ENCODE measurements at places on chromosomes 6 and 20.

GRCh38 chr6:47132724-47133123 lies 90.6 kb upstream of the ADGRF1 start:
- no peak for DNase-seq

- DNase-seq: no peak
These were observed 690 bp downstream of the GDAP1L1 start for GRCh38 chr20:44247586-44248409.

DNA sequence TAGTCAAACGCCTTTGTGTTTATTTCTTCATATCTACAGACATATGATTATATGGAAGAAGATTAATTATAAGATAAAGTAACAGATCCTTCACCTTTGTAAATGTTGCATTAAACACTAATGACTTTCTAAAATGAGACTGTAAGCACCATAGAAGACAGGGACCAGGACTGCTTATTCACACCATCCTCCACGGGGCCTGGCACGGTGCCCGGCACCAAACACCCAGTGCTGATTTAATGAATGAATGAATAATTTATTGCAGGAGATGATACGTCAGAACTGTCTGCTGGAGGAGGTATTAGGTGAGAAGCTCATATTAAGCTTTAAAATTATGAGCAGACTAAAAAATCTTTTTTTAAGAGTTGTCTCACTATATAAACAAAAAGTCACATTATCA lies 88.3 kb downstream of the SLX4IP start:
- no peak for DNase-seq

DNA sequence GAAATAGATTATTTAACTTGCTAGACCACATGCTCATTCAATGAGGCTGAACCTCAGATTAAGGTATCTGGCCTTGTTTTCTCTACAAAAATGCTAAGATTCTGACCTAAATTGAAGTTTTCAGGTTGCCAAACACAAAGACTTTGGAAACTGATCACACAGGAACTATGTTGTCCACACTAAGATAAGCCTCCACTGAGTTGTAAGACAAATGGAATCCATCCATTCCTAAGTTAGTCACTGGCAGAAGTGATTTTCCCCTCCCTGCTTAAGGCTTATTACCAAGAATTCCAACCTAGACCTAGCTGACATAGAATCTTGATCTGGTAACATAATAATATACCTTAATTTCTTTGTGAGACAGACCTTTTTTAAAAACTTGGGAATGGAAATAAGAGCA lies 608.1 kb downstream of the TENT5A start:
- DNase-seq: no peak

- DNase-seq: no peak
These were observed 15.8 kb downstream of the POM121L2 start for GRCh38 chr6:27296106-27296783.

DNA sequence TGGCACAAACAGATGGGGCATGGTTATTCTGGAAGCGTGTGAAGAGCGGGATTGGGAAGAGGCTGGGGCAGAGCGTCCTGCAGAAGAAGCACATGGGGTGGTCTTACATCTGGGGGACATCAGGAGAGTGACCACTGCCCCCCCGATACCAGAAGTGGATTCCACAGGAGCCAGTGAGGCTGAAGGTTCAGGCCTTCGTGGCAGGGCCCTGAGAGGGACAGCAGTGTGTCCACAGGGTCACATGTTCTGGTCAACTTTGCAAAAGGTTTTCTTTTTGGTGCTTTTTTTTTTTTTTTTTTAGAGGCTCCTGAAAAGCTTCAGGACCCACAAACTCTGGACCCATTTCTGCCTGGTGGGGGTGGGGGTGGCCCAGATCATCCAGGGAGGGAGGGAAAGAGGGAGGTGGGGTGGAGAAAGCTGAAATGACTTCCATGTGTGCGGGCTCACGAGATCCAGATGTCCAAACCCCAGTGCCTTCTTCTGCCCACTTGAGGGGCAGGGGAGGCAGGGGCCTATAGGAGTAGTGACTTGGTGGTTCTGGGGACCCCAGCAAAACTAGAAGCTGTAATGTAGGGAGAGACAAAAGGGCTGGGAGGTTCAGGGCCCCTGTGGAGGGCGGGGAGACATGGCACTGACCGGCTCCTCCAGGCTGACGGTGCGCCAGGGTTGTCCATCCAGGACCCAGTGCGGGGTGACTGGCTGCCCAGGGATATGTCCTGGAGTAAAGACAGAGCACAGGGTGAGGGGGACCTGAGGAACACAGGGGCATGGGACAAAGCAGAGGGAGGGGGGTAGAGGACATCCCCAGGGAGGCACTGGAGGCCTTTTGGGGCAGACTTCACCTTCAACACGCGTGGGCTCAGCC lies 2.7 kb downstream of the ADAM33 start:
- DNase-seq: no peak

- no peak for DNase-seq
These were observed 18.0 kb downstream of the PRPH2 start for GRCh38 chr6:42704251-42704936.

GRCh38 chr6:20198775-20199174 lies 13.5 kb downstream of the MBOAT1 start:
- no peak for DNase-seq

- no peak for DNase-seq
These were observed 5.9 kb upstream of the PTPN1 start for GRCh38 chr20:50504231-50504823.

DNA sequence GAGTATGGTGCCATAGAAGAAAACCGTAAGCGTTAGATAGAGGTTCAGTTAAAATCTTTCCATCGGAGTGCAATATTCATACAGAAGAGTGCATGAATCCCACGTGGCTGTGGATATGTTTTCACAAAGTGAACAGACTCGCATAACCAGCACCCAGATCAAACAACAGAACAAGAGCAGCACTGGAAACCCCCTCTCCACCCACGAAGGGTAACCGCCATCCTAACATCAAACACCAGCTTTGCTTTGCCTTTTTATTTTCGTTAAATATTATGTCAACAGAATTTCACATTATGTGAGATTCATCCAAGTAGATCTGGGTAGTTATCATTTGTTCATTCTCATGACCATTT lies 4.7 kb downstream of the GTSF1L start:
- DNase-seq: no peak

GRCh38 chr6:35088281-35089215 lies 52.6 kb downstream of the TCP11 start:
- DNase-seq: no peak

GRCh38 chr6:86331265-86331840 lies 606.0 kb upstream of the HTR1E start:
- DNase-seq: no peak

GRCh38 chr6:167336844-167337630 lies 12.2 kb downstream of the TTLL2 start:
- DNase-seq: no peak

- no peak for DNase-seq
These were observed 26.8 kb downstream of the MANBAL start for GRCh38 chr20:37316116-37316774.

GRCh38 chr20:4729265-4729664 lies 7.6 kb downstream of the PRND start:
- DNase-seq: no peak

GRCh38 chr6:158991017-158991723 lies 8.8 kb downstream of the RSPH3 start:
- DNase-seq: no peak

DNA sequence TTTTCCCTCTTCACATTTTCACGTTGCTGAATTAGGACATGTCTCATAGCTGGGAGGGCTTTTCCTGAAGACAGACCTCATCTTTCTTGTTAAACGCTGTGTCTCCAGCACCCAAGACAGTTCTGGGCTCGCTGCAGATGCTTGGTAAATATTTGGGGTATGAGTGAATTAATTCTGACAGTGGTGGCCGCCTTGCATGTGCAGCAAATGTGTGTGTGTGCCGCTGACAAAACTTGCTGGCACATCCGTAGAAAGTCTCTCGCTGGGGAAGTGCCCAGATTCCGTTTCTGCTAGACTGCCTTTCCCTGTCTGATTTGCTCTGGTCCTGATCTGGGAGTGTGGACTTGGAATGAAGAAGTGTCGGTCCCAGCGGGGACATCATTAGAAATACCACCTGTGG lies 48.2 kb upstream of the ZNFX1 start:
- no peak for DNase-seq

- DNase-seq: no peak
These were observed 1.4 kb upstream of the ENPP5 start for GRCh38 chr6:46172176-46172575.

DNA sequence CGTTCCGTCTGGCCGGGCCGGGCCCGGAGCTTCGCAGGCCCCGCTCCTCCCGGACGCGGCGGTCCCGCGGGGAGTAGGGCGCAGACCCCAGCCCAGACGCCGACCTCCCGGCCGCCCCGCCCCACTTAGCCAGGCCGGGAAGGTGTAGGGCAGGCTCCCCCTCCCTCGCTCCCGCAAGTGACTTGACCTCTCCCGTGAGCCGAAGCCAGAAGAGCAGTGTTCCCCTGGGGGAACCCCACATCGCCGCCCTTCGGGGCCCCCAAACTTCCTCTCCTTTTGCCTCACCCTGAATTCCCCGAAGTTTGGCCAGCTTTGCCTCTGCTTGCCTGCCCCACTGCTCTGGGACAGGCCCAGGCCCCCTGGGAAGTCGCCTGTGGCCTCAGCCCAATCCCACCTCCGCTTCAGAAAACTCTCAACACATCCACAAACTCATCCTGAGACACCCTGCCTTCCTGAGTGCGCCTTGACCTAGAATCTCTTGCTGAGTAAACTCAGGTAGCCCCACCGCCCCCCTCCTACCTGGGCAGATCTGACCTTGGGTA lies 524 bp upstream of the NOL4L start:
- DNase-seq: no peak

- DNase-seq: no peak
These were observed 519.1 kb upstream of the AGPAT4 start for GRCh38 chr6:161792851-161793493.

GRCh38 chr6:168956884-168957730 lies 296.5 kb downstream of the THBS2 start:
- peak; percentile 92 for DNase-seq

- DNase-seq: no peak
These were observed 16.4 kb downstream of the CYB5R4 start for GRCh38 chr6:83875843-83876242.

- peak; percentile 96 for DNase-seq
These were observed 50.5 kb upstream of the DST start for GRCh38 chr6:56693246-56693607.

DNA sequence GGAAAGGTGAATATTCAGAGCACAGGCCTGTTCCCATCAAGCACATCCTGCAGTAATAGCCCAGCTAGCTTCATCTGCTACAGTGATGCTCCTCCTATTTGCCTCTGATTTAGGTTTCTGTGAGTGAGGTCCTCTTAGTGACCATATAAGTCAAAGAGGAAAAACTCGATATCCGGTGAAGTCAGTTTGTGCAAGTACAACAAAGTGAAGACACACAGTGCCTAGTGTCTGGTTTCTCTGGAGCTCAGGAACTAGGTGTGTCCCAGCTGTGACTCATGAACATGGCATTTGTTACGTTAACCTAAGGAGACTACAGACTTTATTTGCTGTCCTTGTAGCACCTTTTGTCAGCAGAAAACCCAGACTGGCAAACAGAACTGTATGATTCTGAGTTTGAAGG lies 33.9 kb downstream of the EDN1 start:
- peak; percentile 41 for DNase-seq

DNA sequence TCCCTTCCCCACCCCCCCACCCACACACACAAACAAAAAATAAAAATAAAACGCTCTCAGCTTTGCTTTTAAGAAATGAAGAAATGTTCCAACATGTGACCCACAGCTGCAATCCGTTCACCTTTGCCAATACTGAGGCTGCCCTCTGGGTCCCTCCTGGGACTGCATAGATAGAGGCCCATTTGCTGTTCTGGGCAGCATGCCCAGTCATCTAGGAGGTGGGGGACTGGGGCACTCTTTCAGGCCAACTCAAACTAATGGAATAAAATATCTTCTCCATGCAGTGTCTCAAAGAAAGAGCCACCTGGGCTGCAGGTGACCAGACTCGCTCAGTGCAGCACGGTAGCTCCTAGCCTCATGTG lies 79.9 kb downstream of the SLC22A3 start:
- no peak for DNase-seq

DNA sequence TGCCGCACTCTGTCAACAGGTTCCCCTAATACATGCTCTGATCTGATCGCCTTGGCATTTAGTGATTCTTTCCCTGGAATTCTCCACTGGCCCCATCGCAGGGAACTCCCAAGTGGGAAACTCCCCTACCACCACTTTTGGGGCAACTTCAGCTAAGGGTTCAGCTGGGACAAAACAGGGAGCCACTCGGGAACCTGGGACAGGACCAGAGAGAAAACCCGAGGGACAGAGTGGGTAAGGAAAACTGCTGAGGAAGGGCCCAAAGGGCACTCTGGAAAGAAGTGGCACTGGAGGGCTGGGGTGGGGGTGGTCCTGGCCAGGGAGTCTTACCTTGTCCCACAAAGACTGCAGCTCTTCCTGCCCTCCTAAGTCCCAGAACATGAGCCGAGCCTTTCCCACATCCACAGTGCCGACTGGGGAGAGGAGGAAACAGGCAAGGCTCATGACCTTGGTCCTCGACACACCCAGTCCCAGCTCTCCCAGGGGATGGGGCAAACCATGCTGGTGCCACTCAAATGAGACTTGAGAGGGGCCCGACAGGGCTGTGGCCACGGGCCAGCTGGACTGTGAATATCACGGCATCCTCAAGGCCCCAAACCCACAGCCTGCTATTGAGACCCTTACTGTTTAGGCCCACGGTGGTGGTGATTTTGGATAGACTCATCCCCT lies 1.6 kb downstream of the ARFRP1 start:
- DNase-seq: no peak

DNA sequence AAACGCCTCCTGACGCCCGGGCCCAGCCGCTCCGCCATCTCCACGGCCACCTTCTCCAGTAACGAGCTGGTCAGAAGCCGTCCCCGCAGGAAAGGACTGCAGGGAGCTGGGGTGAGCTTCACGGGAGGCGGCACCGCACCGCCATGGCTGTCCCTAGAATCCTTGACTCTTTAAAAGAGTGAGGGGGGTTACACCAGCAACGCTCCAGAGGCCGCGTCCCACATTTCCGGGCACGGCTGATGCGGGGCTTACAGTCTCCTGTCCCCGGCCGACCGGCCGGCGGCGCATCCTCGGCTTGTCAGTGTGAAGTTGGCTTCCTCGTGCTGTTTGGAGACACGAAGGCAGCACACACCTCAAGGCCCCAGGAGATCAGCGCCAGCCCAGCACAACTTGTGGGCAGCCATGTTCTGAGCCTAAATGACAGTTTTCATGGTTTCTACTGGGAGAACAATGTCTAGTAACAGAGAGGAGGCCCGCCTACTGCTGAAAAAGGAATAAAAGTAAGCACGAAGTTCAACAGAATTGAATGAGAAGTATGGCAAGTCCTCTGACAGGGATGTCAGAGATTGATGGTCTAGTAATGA lies 30.4 kb downstream of the SLC2A4RG start:
- DNase-seq: no peak

DNA sequence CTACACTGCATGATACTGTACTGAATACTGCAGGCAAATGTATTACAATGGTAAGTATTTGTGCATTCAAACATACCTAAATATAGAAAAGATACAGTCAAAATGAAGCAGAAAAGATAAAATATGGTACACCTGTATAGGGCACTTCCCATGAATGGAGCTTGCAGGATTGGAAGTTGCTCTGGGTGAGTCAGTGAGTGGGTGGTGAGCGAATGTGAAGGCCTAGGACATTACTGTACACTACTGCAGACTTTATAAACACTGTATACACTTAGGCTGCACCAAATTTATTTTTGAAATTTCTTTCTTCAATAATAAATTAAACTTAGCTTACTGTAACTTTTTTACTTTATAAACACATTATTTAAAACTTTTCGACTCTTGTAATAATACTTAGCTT lies 213.1 kb downstream of the ATXN1 start:
- DNase-seq: no peak

Data from lower leg skin (tissue), 4 donors.